ENCODE measurements at places on chromosomes 3 and 15. TPM values are rescaled to one million over a fixed set of nuclear protein-coding genes. Genes with fewer than 3 reads are reported as not detected.

Gene FRMD4B
- total RNA-seq: 174 TPM

Gene CGNL1
- total RNA-seq: 20.2 TPM

Gene RETNLB
- not detected for total RNA-seq

Gene PCYT1A
- total RNA-seq: 88.5 TPM

Gene ATP13A4
- under 0.01 TPM for total RNA-seq

Gene PLAAT1
- total RNA-seq: 0.98 TPM

Gene SLC24A5
- not detected for total RNA-seq

Gene PLOD2
- total RNA-seq: 284 TPM

Gene NOX5
- 0.33 TPM for total RNA-seq

Gene EFHB
- 0.33 TPM for total RNA-seq

Gene CACNA2D2
- total RNA-seq: not detected

Gene TMEM45A
- total RNA-seq: 7.2 TPM

Gene ANKRD34C
- total RNA-seq: not detected

Gene NEK10
- total RNA-seq: 11.6 TPM

Gene TMEM40
- not detected for total RNA-seq

Gene ABHD17C
- 8.6 TPM for total RNA-seq

Gene SIDT1
- 0.10 TPM for total RNA-seq

Gene ATP13A5
- not detected for total RNA-seq

Gene CCR9
- not detected for total RNA-seq

Gene AQR
- total RNA-seq: 30.4 TPM

Gene SNX4
- total RNA-seq: 42.4 TPM

Gene IGSF11
- total RNA-seq: not detected

Gene CPN2
- total RNA-seq: not detected

Gene PRR23A
- total RNA-seq: not detected

Gene HDC
- not detected for total RNA-seq

Gene GRAMD2A
- total RNA-seq: not detected

Gene SLC12A1
- total RNA-seq: not detected

Gene COPG1
- 312 TPM for total RNA-seq

Gene ZBTB20
- total RNA-seq: 29.4 TPM

Gene PCLAF
- total RNA-seq: 28.7 TPM

Gene CCDC54
- total RNA-seq: not detected

Gene ABHD10
- 31.3 TPM for total RNA-seq

Gene UBP1
- total RNA-seq: 91.8 TPM

Gene CSK
- 60.1 TPM for total RNA-seq

Gene SH2D7
- total RNA-seq: not detected

Gene CAMP
- not detected for total RNA-seq

Gene FBXO40
- total RNA-seq: not detected

Gene CCR5
- not detected for total RNA-seq

Gene RASL12
- not detected for total RNA-seq

Gene SLCO3A1
- 0.65 TPM for total RNA-seq

Gene GOLGA6L6
- total RNA-seq: not detected

Gene CHRM5
- not detected for total RNA-seq

Gene UPK1B
- not detected for total RNA-seq

Gene NUP210
- total RNA-seq: 0.29 TPM

Gene HTR3E
- total RNA-seq: not detected

Gene PPARG
- total RNA-seq: 36.9 TPM

Data from vein endothelial cell (primary cell).